ENCODE measurements at places on chromosomes 4 and X.

DNA sequence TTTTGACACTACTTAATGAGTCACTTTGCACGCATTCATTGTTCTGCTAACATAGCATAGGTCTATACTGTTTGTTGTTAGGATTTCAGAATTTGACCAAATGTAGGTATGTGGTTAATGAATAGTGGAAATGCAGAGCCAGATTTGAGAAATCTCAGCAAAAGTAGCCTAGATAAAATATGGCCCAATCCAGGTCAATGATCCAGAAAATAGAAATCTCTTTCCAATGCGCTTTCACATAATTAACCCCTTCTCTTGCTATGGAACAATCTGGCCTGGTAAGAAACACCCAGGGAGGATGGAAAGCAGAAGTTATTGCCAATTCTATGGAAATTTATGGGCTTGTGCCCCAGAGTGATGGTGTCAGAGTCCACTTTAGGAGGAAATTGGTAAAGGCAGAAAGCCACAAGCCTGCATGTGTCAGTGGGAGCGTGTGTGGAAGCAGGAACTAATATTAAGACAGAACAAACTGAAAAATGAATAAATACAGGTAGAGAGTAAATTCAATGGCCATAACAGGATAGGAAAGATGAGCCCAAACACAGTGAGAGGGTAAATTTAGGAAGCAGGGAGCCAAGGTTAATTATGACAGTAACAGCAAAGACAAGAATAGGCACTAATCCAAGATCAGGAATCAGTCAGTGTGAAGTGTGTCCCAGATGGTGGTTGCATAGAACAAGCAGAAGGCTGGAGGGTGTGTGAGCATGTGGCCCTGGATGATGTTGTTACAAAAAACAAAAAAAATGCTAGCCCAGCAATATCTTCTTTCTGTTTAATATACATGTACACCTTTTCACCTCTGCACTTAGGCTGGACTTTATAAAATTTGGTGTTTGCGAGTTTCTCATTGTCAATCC, 102.9 kb downstream of the SYTL5 start:
- no peak for DNase-seq

GRCh38 chr4:6530964-6531363, 44.0 kb upstream of the MAN2B2 start:
- DNase-seq = no peak

- peak; percentile 56 for DNase-seq
Measured at GRCh38 chr4:13522282-13523104, 21.8 kb downstream of the NKX3-2 start.

GRCh38 chrX:141133272-141133671, 43.7 kb downstream of the LDOC1 start:
- no peak for DNase-seq

GRCh38 chr4:21697583-21697982, 251.0 kb downstream of the KCNIP4 start:
- DNase-seq = no peak

DNA sequence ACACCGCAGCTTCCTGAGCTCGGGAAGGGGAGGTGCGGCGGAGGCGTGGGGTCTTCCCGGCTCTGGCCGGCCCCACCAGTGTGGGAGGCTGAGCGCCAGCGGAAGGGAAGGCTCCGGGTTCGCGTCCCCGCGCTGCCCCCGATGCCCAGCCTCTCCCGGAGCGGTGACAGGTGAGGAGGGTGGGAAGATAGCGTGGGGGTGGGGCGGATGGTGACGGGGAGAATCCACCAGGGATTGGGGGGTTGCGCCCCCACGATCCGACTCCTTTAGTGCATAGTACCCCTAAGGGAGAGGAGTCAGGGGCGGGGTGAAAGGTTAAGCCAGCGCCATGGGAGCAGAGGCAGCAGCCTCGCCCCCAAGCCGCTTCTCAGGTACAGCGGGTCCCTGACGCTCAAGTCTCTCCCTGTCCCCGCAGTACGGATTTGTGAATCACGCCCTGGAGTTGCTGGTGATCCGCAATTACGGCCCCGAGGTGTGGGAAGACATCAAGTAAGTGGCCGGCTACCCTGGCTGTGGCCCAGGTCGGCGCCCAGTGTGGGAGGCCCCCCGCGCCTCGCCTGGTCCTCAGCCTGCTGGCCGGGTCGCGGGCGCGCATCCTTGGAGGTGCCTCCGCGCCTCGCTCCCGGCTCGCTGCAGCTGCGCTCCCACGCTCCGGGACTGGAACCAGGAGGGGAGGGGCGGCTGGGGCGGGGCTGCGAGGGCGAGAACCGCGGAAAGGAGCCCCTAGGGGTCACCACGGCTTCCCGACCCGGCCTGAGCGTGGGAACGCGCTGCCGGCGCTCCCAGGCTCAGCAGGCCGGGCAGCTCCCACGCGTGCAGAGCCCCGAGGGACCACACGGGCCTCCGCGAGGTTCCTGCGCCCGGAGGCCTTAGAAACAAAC, 791 bp downstream of the GUCY1B1 start:
- peak; percentile 33 for DNase-seq

DNA sequence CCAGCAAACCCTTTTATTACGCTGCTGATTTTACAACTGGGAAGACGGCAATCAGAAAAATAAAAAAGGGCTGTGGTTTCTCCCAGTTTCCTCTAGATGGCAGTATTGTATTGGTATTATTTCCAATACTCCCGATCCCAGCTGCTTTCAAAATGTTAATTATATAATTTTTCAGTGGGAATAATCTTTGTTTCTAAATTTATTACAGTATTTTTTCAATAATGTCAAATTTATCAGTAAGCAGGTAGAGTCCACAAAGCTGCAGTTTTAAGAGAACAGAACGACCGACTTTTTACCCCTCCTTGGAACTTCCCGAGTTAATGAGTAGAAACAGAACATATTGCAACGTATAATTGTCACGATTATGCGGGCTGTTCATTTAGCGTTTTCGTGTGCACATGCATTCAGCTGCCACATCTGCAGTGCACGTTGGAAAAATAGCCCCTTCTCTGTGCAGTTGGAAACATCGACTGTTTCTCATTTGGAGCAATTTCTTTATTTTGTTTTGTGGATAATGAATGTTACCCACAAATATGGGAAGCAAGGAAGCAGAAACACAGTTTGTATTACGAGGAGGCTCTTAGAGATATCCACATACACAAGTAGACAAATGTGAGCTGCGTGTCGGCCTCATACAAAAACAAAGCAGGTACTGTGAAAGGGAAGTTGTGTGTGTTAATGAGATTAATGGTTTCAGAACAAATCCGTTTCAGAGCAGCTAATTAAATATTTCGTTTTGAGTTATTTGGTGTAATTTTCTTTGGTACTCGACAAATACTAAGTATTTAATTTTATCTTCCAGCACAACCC, 188.0 kb downstream of the STIM2 start:
- DNase-seq = no peak

GRCh38 chrX:5194806-5195205, 1033.9 kb downstream of the NLGN4X start:
- no peak for DNase-seq

GRCh38 chrX:65602221-65602560, 65.3 kb upstream of the MSN start:
- DNase-seq = no peak

DNA sequence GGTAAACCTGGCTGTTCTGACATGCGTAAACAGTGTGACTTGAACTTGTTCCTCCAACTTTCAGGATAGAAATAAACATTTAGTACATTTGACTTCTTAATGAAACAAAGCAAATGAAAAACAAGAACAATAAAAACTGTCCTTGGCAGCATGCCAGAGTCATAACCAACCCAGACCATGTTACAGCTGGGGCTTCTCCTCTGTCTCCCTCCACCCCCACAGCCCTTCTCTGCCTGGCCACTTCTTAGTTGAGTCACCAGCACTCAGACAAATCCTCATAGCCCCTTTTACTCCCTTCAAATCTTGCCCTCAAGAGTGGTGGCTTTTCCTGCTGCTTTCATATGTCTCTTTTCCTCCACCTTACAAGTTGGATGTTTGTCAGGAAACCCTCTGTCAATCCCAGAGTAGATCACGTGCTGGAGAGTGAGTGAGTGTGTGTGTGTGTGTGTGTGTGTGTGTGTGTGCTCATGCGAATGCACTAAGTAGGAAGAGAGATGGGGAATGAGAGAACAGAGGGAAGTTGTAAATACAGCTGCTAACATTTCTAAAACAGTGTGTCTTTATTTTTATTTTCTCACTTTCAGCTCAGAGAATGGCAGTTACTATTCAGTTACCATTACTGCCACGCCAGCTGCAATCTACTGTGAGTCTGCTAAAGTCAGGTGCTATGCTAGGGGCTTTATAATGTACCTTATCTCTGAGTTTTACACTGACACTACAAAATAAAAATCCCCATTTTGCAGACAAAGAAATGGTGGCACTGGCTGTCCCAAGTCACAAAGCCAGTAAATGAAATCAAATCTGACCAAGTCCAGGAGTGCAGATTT, 15.0 kb downstream of the SCARB2 start:
- no peak for DNase-seq

DNA sequence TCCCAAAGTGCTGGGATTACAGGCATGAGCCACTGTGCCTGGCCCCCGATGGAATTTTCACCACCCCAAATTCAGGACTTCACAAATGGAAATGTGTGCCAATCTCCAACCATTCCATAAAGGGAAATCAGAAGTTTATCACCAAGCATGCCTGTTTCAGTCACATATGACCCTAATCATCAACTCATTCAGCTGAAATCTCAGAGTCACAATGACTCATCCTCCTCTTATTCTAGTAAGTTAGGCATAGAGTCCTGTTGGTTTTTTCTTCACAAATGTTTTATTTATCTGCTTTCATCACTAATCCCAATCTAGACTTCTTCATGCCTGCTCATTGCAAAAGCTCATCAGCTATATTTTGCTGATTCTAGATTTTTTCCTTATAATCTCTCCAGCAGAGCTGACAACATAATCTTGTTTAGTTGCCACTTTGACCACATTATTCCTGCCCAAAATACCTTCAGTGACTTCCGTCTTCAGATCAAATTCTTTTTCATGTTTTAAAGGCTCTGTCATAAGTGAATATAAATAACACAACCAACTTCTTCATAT, 83.3 kb downstream of the SLC7A11 start:
- no peak for DNase-seq

DNA sequence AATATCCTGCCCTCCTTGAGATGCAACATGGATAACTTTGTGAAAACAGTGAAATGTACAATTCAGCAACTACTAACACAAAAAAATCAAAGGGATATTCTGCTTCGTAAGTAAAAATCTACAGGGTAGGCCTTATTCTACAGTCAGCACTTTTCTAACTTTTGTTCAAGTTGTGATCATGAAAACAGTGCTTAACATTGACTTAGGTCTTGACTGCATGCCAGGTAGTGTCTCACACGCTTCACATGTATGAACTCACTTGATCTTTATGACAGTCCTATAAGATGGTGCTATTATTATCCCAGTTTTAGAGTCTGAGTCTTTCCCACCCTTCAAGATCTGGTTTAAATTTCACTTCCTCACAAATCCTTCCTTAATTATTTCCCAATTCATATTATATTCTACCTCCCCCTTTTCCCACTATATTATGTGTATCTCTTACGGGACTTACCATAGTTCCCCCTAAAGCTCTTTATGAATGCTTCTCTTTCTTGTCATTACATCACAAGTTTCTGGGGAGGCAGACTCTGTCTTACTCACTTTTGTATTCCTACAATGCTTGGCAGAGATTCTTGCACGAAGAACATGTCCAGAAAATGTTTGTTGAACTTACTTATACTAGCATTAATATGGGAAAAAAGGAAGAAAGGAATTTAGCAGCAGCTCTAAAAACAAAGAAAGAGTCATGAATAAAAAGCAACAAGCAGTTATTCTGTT, 179.8 kb downstream of the SCFD2 start:
- DNase-seq = no peak

DNA sequence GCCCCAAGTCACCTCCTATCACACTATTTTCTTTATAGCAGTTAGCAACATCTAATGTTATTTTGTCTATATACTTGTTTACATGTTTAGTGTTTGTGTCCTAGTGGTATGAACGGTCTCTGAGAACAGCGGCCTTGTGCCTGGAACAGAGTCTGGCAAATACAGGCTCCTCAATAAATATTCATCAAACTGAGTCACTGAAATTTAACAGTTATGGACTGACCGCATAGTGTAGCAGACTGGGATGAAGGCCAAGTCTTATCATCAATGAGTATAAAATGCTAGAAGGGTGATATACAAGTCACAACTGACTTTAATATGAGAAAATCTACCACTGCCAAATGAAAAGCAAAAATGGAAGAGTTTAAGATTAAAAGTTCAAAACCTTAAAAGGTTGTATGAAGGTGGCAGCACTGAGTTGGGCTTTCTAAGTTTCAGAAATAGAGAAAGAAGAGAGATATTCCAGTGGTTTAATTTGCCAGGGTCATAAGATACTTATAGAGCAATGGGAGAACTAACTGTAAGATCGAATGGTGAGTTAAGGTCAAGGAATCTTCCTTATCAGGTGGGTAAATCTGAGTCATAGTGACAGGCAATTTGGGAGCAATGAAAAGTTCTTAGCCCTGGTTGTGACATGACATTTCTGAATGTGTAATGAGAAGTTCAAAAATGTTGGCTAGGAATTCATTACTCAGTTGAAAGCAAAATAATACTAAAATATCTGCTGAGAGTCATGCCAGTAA, 34.9 kb downstream of the ELOVL6 start:
- no peak for DNase-seq

- DNase-seq = no peak
Measured at GRCh38 chr4:70559211-70559830, 32.7 kb upstream of the AMBN start.

DNA sequence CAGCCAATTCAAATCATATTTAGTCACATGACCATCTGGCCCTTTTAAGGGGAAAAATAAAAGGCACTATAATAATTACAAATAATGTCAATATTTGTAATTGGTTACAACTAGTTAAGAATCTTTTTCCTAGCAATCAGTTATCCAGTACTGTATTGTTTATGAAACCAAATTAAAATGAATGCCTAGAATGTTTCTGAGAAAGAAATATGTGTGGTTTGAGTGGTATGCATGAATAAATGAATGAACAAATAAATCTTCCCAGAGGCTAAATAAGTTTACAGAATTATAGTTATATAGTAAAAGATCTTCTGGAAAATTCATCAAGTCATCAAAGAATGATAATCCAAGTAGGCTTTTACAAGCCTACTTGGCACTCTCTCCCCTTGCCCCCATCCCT, 55.8 kb upstream of the F8A3 start:
- DNase-seq = no peak

DNA sequence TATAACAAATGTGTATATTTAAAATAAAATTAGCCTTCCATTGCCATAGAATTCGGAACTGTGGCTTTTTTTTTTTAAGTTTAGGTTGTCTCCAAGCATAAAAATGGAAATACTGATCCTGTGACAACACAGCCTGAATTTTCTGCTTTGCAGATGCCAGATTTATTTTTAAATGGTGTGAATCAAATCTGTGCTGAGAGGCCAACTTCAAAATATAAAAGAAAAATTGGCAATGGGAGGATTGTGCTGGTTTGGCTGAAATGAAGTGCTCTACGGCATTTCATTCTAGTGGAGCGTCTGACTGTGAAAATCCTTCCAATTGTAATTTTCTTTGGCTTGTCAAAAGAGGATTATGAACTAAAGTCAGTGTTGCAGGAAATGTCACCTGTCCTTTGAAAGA, 580.3 kb upstream of the ZFP42 start:
- DNase-seq = no peak

GRCh38 chr4:24650849-24651640, 66.7 kb upstream of the DHX15 start:
- DNase-seq = no peak
